ENCODE measurements at places on chromosomes 5 and 9.

- no peak for DNase-seq
Measured at GRCh38 chr9:98609646-98610045, 99.1 kb downstream of the GABBR2 start.

GRCh38 chr9:35616681-35617459 is 1.3 kb downstream of the CD72 start:
- peak; percentile 72 for DNase-seq

GRCh38 chr9:15132091-15132490 is 174.9 kb downstream of the TTC39B start:
- DNase-seq, result no peak

DNA sequence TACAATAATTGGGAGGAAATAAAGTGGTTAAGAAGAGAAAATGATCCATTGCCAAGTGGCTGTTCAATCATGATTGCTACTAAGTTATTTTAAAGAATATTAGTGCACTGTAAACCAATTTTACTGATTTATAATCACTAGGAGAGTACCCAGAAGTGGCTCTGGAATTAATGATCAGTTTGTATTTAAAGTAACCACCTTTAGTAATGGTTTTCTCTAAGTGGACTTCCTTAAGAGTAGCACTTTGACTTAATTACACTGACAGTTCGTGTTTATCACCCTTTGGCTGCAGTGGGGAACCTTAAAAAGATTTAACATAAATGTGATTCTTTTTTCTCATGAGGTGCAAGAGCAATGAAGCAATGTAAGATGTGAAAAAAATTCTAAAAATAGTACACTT is 310.8 kb downstream of the CDH12 start:
- no peak for DNase-seq

DNA sequence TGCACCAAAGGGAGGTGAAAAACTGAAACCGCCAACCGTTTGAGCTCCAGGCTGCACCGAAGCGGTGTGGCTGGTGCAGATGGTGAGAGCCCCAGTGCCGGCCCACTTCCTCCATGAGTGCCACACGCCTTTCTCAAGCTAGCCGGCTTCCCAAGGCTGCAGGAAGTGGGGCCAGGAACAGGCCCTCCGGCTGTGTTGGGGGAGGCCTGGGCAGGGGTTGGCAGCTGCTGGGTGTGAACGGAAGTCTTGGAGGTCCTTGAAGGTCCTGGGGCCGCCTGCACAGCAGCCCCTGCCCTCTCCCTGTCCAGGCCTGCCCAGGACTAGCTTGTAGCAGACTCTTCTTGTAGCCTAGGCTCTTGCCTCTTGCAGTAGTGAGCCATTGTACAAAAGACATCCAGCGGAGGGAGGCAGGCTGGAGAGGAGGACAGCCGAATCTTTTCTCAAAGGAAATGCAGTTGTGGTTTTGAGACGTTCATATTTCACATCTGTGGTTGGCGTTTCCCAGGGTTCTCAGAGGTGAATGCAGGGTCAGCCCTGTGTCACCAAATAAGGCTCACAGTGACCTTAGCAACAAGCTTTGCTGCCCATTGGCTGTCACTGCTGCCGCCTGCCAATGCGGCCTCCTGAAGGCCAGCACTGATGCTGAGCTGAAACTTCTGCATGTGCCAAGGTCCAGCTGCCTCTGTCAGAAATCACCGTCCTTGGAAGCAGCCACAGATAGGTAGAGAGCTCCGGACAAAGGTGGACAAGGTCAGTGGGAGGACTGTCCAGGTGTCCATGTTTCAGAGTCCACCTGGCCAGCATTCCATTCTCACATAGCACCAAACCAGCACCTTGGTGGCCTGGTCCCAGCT is 23.9 kb downstream of the IRF1 start:
- DNase-seq, result peak; percentile 62

DNA sequence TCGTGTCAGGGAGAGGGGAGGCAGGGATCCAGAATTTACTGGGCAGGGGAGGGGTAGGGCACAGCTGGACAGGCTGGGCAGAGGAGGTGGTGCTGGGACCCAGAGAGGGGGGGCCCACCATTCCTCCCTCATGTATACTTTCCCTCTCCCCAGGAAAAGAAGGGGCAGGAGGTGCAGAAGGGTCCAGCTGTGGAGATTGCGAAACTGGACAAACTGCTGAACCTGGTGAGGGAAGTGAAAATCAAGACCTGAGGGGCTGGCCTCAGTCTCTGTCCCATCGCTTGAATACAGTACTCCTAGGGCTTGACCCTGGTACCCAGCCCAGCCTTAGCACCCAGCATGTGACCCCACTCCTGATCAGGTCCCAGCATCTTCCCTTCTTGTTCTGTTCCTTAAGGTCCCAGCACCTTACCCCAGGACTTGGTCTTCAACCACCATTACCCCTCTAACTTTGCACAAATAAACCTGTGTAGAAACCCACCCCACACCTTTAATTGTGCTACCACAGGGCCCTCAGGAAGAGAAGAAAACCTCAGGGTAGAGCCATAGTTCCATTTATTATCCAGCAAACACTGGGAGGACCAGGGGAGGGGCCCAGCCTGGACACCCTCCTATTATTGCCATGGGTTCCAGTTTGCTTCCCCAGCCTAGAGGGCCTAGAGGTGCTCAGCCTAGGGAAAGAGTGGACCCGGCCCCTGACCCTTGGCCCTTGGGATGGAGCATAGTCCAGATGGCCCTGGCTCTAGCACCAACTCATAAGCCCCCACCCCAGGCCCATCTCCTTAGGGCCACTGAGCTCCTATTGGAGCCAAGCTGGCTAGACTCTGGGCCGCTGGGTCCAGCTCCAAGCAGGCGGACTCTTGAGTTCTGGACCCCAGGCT is 2.0 kb downstream of the ENHO start:
- DNase-seq, result no peak

- DNase-seq, result peak; percentile 42
Measured at GRCh38 chr9:34500623-34501267, 22.0 kb downstream of the ENHO start.

- DNase-seq, result no peak
Measured at GRCh38 chr9:106076711-106077110, 382.4 kb downstream of the TMEM38B start.

DNA sequence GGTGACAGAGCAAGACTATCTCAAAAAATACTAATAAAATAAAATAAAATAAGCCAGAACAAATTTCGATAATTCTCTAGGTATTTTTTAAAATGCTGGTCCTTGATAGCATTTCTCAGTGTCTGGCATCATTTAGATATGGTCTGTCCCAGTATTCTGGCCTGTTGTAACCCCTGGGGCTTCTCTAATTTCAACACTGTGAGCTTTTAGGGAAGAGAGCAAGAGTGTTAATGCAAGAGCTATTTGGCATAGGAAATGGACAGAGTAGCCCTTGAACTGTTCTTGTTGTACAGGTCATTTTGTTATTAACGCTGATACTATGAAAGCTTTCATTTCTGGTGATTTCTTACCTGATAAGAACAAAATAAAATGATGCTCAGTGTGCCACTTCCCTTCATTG is 112.2 kb upstream of the ZNF608 start:
- no peak for DNase-seq

- DNase-seq, result peak; percentile 4
Measured at GRCh38 chr9:69174616-69175463, 763 bp downstream of the TJP2 start.

GRCh38 chr9:88651682-88652633 is 117.0 kb downstream of the NXNL2 start:
- DNase-seq, result no peak

DNA sequence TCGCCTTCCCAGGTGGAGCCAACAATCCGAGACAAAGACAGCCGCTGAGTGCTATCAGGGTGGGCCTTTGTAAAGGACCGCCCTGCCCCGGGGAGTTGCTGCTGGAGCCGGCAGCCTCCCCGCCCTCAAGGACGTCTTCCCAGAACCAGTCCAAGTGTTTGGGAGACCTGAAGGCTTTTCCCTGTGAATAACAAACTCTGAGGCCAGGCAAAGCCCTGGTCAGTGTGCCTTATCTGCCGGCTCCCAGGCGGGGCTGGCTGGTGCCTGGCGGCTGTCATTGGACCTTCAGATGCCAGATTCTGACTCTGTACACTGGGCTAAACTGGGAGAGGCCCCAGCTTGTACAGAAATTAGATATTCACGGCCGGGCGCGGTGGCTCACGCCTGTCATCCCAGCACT is 2.1 kb downstream of the SLC9A3 start:
- DNase-seq, result no peak

- no peak for DNase-seq
Measured at GRCh38 chr9:2126331-2126803, 111.2 kb downstream of the SMARCA2 start.

DNA sequence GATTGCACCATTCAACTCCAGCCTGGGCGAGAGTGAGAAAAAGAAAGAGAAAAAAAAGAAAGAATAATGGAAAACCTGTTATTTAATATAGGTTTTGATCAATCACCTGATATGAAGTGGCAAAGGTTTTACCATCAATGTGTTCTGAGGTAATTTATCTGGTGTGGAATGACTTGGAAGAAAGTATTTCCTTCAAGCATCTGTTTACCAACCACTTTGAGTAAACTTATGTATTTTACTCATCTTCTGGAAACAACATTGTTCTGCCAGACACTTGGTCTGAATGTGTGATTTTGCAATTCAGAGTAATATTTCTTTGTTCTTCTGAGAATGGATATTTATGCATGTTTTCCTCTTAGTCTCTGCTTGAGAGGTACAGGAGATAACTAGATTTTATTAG is 24.3 kb downstream of the KIF2A start:
- no peak for DNase-seq

DNA sequence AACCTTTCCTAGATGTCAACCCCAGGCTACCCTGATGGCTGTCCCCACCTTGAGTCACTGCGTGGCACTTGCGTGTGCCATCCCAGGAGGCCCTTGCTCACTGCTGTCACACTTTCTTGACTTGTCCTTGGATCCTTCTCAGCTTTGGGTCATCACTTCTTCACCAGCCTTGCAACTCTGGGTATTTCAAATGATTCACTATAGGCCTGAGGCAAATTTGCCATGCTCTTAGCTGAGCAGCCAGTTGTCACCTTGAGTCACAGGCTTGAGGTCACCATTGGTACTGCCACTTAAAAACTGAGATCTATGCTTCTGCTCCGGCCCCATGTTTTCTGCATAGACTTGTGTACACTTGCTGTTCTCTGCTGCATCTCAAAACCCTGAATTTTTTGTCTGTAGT is 84.7 kb downstream of the BASP1 start:
- DNase-seq, result no peak

DNA sequence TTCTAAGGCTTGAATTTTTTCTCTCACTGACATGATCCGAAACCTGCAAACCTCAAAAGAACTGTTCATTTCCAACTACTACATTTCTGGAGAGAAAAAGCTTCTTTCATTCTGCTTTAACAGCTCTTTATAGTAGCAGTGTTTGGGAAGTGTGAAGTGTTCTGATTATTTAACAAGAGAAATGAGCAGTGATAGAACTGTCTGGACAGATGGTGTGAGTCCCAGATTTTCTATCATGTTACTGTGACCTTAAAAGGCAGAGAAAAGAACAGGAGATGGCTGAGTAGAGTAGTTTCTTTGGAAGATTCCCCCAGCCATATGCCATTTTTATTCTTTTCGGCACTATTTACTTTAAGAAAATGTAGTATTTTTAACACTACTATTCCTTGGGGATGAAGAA is 41.3 kb upstream of the TAL2 start:
- DNase-seq, result no peak

- no peak for DNase-seq
Measured at GRCh38 chr5:55278778-55279177, 28.7 kb downstream of the DHX29 start.

GRCh38 chr5:54526604-54527288 is 9.2 kb downstream of the SNX18 start:
- no peak for DNase-seq

DNA sequence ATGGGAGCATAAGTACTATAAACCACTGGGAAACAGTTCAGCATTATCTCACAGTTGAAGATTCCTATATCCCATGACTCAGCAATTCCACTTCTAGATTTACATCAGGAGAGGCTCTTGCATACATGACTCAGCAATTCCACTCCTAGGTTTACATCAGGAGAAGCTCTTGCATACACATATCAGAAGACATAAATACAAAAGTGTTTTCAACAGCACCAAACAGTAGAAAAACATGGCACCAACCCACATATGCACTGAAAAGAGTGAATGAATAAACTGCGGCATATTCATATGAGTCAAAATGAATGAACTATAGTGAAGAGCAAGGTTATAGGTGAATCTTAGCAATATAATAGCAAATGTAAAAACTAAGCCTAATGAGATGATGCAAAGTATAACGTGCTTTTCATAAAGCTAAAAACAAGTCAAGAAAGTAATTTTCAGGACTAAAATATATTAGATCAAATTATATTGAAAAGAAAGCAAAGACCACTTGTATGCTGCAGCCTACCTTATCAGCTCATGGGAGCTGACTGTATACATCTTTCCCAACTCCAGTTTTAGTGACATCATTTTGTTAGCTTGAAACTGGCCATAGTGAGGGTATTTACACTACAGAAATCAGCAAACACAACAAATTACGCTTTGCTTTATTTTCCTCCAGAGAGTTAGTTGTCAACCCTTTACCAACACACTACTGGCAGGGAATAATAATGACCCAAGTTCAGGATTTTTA is 95.8 kb downstream of the ANKRD18B start:
- DNase-seq, result no peak

- no peak for DNase-seq
Measured at GRCh38 chr5:172846677-172847076, 12.6 kb downstream of the ERGIC1 start.

DNA sequence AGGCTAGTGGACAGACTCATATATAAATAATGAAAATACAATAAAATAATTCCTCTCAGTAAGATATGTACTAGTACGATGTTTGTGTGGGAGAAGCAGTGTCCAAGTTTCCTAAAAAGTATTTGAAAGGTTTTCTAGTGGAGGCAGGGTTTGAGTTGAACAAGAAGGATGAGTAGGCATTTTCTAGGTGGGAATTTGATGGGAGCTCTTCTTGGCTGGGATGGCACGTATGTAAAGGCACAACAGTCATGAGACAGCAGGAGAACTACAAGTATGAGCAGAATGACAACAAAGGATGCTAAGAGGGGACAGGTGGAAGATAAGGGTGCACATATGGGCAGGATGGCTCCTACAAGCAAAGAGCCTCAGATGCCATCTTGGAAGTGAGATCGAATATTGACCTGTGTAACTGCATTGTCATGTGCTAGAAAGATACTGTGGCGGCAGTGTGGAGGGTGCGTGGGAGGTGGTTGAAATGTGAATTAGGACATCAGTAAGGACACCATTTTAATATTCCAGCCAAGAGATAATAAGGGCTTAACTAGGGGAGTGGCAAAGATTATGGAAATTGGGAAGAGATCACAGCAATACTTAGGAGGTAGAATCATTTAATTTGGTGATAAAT is 135.8 kb downstream of the RPS23 start:
- no peak for DNase-seq

- DNase-seq, result no peak
Measured at GRCh38 chr5:98454407-98454806, 319.1 kb upstream of the RGMB start.
